NCI-H345 (cell line): ENCODE measurements at places on chromosomes 12 and 14.
A peak's percentile ranks its signal among the peaks of the same experiment; 100 is the strongest.

DNA sequence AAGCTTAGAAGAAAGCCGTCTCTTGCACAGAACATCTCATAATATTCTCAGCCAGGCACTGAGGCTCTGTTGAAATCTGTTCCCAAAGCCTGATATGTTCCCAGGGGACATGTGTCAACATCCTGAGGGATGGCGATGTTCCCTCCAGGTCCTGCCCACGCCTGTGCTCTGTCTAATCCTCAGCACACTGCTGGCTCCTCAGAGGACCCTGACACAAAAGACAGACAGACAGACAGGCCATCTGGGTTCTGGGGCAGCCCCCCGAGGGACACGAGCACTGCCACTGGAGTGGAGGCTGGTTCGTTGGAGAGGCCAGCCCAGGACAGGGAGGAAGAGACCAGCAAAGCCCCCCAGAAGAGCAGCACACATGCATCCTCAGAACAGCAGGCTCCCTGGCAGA lies 27.8 kb downstream of the CHGA start:
- DNase-seq, result no peak

GRCh38 chr14:91230397-91231035 lies 14.0 kb downstream of the GPR68 start:
- no peak for DNase-seq

DNA sequence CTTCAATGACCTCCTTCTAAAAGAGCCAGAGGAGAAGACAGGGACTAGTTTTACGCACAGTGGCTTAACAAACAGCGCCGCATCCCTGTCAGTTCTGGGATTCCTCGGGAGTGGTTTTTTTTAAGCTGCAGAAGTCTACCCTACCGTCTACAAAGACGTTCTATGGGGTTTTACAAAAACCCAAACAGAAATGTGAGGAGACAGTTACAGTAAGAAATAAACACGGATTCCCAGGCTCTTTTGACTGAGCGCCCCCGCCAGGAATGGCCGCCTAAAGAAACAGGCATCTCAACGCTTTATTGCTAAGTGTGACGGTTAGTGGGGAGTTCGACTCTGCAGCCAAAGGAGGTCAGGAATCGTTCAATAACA lies 484 bp downstream of the ALKBH1 start:
- peak; percentile 12 for DNase-seq

- DNase-seq, result no peak
These were observed 72.9 kb upstream of the KRAS start for GRCh38 chr12:25323581-25323982.

- DNase-seq, result no peak
These were observed 35.6 kb downstream of the KRT76 start for GRCh38 chr12:52741375-52742195.
